ENCODE measurements at places on chromosomes 2 and 18.

DNA sequence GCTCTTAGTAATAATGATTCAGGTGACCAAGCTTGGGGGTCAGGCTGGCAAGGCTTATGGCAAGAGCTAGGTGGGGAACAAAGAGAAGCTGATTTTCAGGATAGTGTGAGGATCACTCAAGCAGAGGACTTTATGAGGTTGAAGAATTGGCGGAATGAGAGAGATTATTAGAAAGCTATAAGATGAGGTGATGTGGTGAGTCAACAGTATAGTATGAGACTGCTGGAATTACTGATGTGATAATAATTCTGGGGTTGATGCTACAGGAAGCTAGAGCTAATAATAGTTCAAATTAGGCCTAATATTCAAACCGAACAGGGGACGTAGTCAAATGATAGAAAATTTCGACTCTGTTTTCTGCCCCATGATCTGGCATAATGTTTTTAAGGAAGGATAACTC is 2115.3 kb upstream of the PIK3C3 start:
- no peak overlapping the region for H3K27ac ChIP-seq
- no peak overlapping the region for H3K4me3 ChIP-seq
- no peaks in the 10 kb centered on the region for H3K27me3 ChIP-seq
- H3K4me1 ChIP-seq: peaks cover 30% of the 10 kb centered on the region
- no peaks in the 10 kb centered on the region for H3K36me3 ChIP-seq

GRCh38 chr2:238299803-238300202 is 11.4 kb upstream of the PER2 start:
- H3K4me3 ChIP-seq: no peak overlapping the region
- no peaks in the 10 kb centered on the region for H3K27me3 ChIP-seq
- no peak for DNase-seq
- no peaks in the 10 kb centered on the region for H3K4me1 ChIP-seq
- no peak overlapping the region for H3K27ac ChIP-seq

GRCh38 chr2:20933714-20934113 is 110.2 kb downstream of the APOB start:
- no peak overlapping the region for H3K4me3 ChIP-seq
- no peaks in the 10 kb centered on the region for H3K27me3 ChIP-seq
- H3K36me3 ChIP-seq: no peaks in the 10 kb centered on the region
- H3K4me1 ChIP-seq: no peaks in the 10 kb centered on the region
- no peak for DNase-seq
- no peak overlapping the region for H3K27ac ChIP-seq

- no peaks in the 10 kb centered on the region for H3K36me3 ChIP-seq
- H3K27me3 ChIP-seq: no peaks in the 10 kb centered on the region
- DNase-seq: no peak
- H3K4me1 ChIP-seq: peaks cover 4% of the 10 kb centered on the region
Observed at GRCh38 chr2:189580658-189581353, at the start of gene SLC40A1. SLC40A1 (minus strand) TSS chr2:189580786; CDS start chr2:189580460, 326 bp downstream.

DNA sequence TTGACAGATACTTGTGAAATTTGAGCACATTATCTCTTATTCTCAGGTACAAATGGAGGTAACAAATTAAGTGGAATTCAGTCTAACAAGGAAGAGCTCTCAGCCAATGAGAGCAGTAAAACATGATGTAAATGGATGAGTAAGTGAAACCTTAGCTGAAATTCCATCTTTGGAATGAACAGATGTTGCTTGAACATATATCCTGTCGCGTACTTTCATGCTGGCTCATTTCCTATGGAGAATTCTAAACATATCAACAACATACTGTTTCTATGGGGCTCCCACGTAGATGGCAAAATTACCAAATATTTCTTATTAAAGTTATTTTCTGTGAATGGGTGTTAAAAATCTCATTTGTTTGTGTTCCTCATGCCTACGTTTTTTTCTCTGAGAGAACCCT is 256.3 kb upstream of the LINC00305 start:
- no peaks in the 10 kb centered on the region for H3K4me1 ChIP-seq
- H3K4me3 ChIP-seq: no peak overlapping the region
- no peak overlapping the region for H3K27ac ChIP-seq
- no peaks in the 10 kb centered on the region for H3K36me3 ChIP-seq
- H3K27me3 ChIP-seq: no peaks in the 10 kb centered on the region

- no peaks in the 10 kb centered on the region for H3K36me3 ChIP-seq
- peaks cover 8% of the 10 kb centered on the region for H3K4me1 ChIP-seq
- H3K27ac ChIP-seq: no peak overlapping the region
- H3K4me3 ChIP-seq: no peak overlapping the region
- DNase-seq: no peak
- no peaks in the 10 kb centered on the region for H3K27me3 ChIP-seq
Observed at GRCh38 chr18:25136416-25137196, 215.4 kb downstream of the ZNF521 start.

- peak overlapping the region; percentile 51 for H3K27ac ChIP-seq
- DNase-seq: no peak
Observed at GRCh38 chr18:48007955-48008701, 77.7 kb upstream of the SMAD2 start.

- H3K36me3 ChIP-seq: no peaks in the 10 kb centered on the region
- H3K27ac ChIP-seq: no peak overlapping the region
- H3K4me3 ChIP-seq: no peak overlapping the region
- no peaks in the 10 kb centered on the region for H3K27me3 ChIP-seq
- no peak for DNase-seq
Observed at GRCh38 chr2:19473350-19473749, 114.9 kb upstream of the OSR1 start.

DNA sequence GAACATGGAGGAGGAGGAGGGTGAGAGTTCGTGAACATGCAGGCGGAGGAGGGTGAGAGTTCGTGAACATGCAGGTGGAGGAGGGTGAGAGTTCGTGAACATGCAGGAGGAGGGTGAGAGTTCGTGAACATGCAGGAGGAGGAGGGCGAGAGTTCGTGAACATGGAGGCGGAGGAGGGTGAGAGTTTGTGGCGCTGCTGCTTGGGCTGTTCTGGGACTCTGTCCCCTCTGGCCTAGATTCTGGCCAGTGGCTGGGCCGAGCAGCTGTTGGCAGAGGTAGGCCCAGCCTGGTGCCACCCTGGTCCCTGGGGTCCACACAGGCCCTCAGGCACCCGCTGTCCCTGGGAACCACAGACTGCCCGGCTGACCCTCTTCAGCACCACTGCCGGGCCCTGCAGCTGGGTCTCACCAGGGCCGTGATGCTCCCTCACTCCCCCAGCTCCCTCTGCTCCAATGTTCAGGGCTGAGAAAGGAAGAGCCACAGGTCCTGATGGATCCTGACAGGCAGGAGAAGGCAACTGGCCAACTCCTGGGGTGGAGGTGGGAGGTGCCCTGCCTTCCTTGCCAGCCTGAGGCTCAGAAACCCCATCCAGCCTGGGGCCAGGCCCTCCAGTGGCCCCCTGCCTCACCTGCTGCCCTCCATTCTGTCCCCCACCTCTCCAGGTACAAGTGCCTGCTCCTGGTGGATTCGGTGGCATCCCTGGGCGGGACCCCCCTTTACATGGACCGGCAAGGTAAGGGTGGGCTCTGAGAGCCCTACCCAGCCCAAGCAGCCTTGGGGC is 3.9 kb downstream of the AGXT start:
- no peak overlapping the region for H3K4me3 ChIP-seq
- H3K4me1 ChIP-seq: no peaks in the 10 kb centered on the region
- DNase-seq: no peak
- no peaks in the 10 kb centered on the region for H3K36me3 ChIP-seq
- no peak overlapping the region for H3K27ac ChIP-seq

GRCh38 chr18:25042641-25043051 is 309.3 kb downstream of the ZNF521 start:
- H3K27ac ChIP-seq: no peak overlapping the region
- no peak for DNase-seq
- no peak overlapping the region for H3K4me3 ChIP-seq
- no peaks in the 10 kb centered on the region for H3K27me3 ChIP-seq
- no peaks in the 10 kb centered on the region for H3K36me3 ChIP-seq

DNA sequence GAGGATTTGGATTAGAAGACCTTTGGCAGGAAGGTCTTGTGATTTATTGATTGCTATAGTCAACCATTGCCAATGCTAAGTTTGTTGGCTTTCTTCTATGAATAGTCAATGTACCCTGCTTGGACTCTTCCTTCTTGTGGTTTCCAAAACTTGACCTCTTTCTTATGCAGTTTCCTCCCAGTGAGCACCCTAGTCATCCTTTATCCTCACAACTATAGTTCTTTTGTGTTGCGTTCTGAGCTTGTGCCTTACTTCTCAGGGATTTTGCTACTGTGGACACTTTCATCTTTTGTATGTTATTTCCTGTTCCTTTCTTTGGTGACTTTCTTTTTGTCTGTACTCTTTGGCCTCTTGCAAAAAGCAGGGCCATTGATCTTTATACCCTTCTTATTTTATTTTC is 168.2 kb downstream of the LRRTM1 start:
- H3K27ac ChIP-seq: no peak overlapping the region
- H3K4me1 ChIP-seq: no peaks in the 10 kb centered on the region
- H3K27me3 ChIP-seq: no peaks in the 10 kb centered on the region

- no peaks in the 10 kb centered on the region for H3K4me1 ChIP-seq
- DNase-seq: no peak
- H3K27ac ChIP-seq: no peak overlapping the region
- no peaks in the 10 kb centered on the region for H3K27me3 ChIP-seq
- H3K4me3 ChIP-seq: no peak overlapping the region
- H3K36me3 ChIP-seq: no peaks in the 10 kb centered on the region
Observed at GRCh38 chr2:70391988-70392387, 90.1 kb upstream of the FAM136A start.

DNA sequence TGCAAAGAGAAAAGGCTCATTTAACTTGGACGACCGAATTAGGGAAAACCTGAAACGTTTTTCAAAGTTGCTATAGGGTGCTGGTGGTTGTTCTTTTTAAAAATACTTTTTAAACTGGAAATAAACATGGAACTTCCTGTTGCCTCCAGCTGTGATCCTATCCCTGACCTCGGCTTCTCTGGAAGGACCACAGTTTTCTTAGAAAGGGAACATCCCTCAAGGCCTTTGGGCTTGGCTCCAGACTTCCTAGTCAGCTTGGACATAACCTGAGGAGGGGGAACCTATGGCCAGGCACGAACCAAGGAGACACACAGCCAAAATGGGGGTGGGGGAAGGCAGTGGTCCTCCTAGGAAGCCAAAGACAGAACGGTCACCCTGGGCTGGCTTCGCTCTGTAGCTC is 57.7 kb downstream of the CENPO start:
- H3K4me3 ChIP-seq: no peak overlapping the region
- no peaks in the 10 kb centered on the region for H3K36me3 ChIP-seq
- H3K27me3 ChIP-seq: no peaks in the 10 kb centered on the region
- no peak overlapping the region for H3K27ac ChIP-seq
- no peak for DNase-seq
- H3K4me1 ChIP-seq: peaks cover 26% of the 10 kb centered on the region

GRCh38 chr2:123073371-123073770 is 951.7 kb upstream of the CNTNAP5 start:
- H3K36me3 ChIP-seq: no peaks in the 10 kb centered on the region
- no peak overlapping the region for H3K4me3 ChIP-seq
- H3K4me1 ChIP-seq: no peaks in the 10 kb centered on the region

DNA sequence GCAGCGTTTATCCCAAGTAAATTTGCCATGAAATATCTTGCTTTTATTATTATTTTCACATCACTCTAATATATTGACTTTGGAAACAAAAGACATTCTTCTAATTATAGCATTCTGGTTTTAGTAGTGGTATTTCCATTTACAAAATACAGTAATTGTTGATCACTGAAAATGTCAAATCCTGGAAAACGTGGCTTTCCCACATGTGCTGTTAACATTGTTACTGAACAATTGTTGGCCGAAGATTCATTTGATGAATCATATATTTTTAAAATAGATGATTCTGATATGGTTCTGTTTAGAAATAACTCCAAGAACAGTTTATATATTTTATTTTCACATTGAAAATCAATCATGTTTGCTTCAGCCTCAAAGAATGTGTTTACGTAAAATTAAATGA is 32.9 kb downstream of the SP140 start:
- DNase-seq: no peak
- no peaks in the 10 kb centered on the region for H3K27me3 ChIP-seq
- H3K4me3 ChIP-seq: no peak overlapping the region
- no peaks in the 10 kb centered on the region for H3K36me3 ChIP-seq

- no peak overlapping the region for H3K4me3 ChIP-seq
- H3K27me3 ChIP-seq: no peaks in the 10 kb centered on the region
- no peak for DNase-seq
- H3K4me1 ChIP-seq: peaks cover 38% of the 10 kb centered on the region
- peaks cover 22% of the 10 kb centered on the region for H3K36me3 ChIP-seq
Observed at GRCh38 chr2:25316101-25316500, 25.6 kb downstream of the DNMT3A start.

GRCh38 chr2:60051991-60052390 is 501.5 kb downstream of the BCL11A start:
- no peaks in the 10 kb centered on the region for H3K27me3 ChIP-seq
- no peaks in the 10 kb centered on the region for H3K36me3 ChIP-seq
- DNase-seq: no peak
- H3K4me1 ChIP-seq: peaks cover 34% of the 10 kb centered on the region

DNA sequence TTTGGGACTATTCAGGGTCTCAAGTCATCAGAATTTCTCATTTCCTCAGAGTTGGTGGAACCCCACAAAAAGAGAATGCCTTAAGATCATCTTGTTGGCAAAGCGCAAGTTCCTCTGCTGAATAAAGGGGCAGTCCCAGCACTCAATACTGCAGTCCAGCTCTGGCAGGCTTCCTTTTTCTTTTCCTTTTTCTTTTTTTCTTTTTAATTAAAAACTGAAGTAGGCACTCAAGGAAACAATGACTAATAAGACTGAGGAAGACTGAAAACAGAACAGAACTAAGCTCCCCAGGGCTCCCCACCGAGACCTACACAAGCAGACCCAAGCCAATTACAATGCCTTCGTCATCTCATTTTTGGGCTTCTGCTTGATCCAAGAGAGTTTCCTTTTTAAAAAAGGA is 82.0 kb downstream of the STK39 start:
- no peak for DNase-seq
- no peak overlapping the region for H3K27ac ChIP-seq
- H3K4me3 ChIP-seq: no peak overlapping the region
- H3K27me3 ChIP-seq: no peaks in the 10 kb centered on the region

GRCh38 chr2:208820014-208820688 is 413.6 kb downstream of the PTH2R start:
- no peak overlapping the region for H3K4me3 ChIP-seq
- no peaks in the 10 kb centered on the region for H3K27me3 ChIP-seq
- no peak overlapping the region for H3K27ac ChIP-seq
- H3K36me3 ChIP-seq: no peaks in the 10 kb centered on the region
- H3K4me1 ChIP-seq: no peaks in the 10 kb centered on the region
- DNase-seq: no peak

DNA sequence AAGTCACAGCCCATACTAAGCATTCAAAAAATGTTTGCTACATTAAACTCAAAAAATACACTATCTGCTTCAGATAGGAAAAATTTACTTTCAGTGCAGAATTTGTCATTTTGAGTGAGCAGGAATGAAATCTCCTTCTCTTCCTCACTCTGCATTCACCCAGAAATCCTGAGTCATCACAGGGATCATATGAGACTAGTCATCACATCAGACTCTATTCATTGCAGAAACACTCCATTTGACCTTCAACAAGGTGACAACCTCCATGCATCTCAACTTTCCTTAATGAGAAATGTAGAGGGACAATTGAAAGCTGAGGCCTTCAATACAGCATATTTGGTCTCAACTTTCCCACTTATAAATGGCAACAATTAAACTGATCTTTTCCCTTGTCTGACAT is 130.4 kb upstream of the CYP26B1 start:
- H3K4me3 ChIP-seq: no peak overlapping the region
- no peak for DNase-seq
- no peaks in the 10 kb centered on the region for H3K27me3 ChIP-seq
- no peak overlapping the region for H3K27ac ChIP-seq
- no peaks in the 10 kb centered on the region for H3K4me1 ChIP-seq
- H3K36me3 ChIP-seq: no peaks in the 10 kb centered on the region
